Activated CD4-positive, alpha-beta memory T cell treated with anti-CD3 and anti-CD28 coated beads for 36 hours (primary cell): ENCODE measurements at places on chromosomes 6 and 20. TPM values are rescaled to one million over a fixed set of nuclear protein-coding genes. Genes with fewer than 3 reads are reported as not detected.
A peak's percentile ranks its signal among the peaks of the same experiment; 100 is the strongest.

CTCFL gene
- total RNA-seq: not detected

CRISP3 gene
- not detected for total RNA-seq

BCLAF1 gene
- total RNA-seq: 107 TPM

GABRR1 gene
- total RNA-seq: not detected

SLC4A11 gene
- total RNA-seq: 0.87 TPM

DNA sequence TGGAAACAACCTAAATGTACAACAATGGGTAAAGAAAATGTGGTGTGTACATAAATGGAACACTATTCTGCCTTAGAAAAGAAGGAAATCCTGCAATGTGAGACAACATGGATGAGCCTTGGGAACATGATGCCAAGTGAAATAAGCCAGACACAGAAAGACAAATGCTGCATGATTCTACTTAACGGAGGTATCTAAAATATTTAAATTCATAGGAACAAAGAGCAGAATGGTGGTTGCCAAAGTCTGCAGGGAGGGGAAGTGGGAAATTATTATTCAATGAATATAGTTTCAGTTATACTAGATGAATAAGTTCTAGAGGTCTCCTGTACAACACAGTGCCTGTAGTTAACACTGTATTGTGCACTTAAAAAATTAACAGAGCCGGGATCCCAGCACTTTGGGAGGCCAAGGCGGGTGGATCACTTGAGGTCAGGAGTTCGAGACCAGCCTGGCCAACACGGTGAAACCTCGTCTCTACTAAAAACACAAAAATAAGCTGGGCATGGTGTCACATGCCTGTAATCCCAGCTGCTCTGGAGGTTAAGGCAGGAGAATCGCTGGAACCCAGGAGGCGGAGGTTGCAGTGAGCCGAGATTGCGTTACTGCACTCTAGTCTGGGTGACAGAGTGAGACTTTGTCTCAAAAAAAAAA lies 71.4 kb upstream of the SNX9 start:
- no peak for DNase-seq

GRCh38 chr6:136945711-136946121 lies 23.6 kb downstream of the SLC35D3 start:
- DNase-seq: no peak

DNA sequence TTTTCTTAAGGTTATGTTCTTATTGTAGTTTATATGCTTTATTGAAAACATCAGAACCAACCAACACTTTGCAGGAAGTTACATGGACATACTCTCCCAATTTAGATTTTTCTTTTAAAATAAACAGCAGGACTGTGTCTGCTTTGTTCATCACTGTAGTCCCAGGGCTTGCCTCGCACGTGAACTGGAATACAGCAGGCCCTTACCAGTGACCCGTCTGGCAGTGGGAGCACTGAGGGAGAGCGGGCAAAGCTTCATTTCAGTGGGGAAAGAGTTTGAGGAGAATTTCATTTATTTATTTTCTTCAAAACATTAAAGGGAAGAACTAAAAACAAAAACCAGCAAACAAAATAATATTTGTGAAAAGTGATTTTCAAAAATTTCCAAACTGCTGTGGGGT lies 230.8 kb downstream of the PAX1 start:
- no peak for DNase-seq

- no peak for DNase-seq
Measured at GRCh38 chr6:14060971-14061370, 56.6 kb upstream of the CD83 start.

DNA sequence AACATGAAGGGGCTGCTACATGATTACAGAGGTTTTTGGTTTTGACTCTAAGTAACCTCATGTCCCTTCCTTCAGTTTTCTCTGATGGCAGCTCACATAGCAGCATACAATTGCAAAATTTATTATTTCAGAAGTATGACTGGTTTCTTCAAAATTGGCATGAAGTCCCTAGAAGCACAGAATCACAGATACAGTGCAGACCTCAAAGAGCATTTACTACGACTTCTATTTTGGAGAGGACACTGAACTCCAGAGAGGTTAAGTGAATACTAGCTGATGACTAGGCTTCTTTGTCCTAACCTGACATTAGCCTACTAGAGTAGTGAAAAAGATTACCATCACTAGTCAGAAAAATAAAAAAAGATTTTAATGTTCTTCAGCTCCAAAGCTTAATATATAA lies 664.3 kb downstream of the RFPL4B start:
- no peak for DNase-seq

DNA sequence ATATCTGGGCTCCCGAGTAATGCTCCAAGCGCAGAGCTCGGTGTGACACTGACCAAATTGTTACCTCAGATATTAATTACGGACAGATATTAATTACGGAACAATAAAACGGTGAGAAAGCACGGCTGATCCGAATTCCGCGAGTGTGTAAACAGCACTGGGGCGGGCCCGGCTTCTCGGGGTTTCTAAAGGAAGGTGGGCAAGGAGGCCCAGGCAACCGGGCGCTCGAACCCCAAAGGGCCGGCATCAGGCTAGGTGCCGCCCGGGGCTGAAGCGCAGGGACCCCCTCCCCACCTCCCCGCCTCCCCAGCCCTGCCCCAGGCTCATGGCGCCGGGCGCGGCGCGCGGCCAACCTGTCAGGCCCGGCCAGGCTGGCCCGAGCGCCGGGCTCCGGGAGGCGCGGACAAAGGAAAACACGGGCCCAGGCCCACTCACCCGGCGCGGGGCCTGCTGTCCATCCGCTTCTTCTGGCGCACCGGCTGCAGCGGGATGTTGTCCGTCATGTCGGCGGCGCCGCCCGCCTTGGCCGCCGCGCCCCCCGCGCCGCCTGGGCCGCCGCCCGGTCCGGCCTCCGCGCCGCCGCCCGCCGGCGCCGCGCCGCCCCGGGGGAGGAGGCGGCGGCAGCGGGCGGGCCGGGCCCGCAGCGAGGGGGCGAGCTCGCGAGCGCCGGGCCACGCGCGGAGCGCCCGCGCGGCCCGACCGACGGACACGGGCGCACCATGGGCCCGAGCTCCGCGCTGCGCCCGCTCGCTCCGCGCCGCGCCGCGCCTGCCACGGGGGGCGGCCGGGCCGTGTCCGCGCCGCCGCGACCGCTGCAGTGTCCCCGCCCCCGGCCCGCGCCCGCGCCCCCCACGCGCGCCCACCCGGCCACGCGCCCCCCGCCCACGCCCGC lies at the start of gene ATP9A:
Gene ATP9A, minus strand, starts transcription at position 524 of the 892 bp plus-strand sequence. Its CDS starts 21 bp downstream, at position 503.
- DNase-seq: no peak

DNA sequence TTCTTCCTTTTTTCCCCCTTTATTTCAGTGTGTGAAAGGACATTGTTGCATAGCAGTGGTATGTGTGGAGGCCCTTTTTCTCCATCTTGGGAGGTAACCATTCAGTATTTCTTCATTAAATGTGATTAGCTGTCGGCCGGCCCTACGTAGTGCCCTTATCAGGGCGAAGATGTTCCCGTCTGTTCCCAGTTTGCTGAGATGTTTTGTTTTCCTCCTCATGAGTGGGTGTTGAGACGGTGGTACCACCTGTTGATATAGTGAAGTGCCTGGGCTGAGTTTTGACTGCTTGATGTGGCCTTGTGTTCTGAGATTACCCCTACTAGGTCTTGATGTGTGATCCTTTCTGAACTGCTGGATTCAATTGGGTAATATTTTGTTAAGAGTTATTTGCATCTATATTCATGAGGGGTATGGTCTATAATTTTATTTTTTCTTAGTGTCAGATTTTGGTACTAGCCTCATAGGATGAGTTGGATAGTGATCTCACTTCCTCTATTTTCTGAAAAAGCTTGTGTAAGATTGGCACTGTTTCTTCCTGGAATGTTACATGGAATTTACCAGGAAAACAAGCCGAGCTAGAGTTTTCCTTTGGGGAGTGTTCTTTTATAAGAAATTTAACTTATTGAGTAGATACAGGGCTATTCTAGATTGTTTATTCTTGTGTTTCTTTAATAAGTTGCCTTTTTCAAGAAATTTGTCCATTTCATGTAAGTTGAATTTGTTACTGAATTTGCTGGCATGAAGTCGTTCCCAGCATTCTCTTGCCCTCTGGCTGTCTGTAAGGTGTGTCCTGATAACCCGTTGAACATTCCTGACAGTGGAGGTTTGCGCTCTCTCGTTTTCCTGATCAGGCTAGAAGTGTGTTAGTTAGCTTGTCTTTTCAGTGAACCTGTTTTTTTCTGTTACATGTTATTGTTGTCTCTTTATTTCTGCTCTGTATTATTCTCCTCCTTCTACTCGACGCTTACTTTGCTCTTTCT lies 4.3 kb downstream of the MTG2 start:
- DNase-seq: no peak

DNA sequence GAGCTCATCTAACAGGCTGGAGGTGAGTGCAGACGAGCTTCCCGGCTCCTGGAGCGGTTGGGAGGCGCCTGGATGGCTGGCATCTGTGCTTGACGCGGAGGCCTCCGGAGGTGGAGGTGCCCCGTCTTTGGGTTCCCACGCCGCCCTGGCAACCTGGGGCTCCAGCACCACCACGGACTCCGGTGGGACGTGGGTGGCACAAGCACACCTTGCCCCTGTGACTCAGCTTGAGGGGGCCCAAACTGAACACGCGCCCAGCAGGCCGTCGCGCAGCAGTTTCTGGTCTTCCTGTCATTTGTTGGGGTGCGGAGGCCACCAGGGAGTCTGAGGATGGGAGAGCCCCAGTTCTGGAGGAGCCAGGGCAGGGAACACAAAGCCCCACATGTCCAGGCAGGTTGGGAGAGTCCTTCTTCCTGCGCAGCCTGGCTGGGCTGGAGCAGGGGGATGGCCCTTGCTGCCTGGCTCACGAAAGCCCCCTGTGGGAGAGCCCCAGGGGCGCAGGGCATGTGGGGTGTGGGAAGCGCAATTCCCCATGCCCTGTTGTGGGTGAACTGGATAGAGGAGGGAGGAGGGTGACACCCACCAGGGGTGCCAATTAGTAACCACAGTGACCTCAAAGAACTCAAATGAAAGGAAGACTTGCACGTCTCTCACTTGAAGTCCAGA lies 1378.6 kb upstream of the DEFB115 start:
- DNase-seq: no peak

- DNase-seq: no peak
Measured at GRCh38 chr20:59152559-59153354, 10.9 kb upstream of the ZNF831 start.

DNA sequence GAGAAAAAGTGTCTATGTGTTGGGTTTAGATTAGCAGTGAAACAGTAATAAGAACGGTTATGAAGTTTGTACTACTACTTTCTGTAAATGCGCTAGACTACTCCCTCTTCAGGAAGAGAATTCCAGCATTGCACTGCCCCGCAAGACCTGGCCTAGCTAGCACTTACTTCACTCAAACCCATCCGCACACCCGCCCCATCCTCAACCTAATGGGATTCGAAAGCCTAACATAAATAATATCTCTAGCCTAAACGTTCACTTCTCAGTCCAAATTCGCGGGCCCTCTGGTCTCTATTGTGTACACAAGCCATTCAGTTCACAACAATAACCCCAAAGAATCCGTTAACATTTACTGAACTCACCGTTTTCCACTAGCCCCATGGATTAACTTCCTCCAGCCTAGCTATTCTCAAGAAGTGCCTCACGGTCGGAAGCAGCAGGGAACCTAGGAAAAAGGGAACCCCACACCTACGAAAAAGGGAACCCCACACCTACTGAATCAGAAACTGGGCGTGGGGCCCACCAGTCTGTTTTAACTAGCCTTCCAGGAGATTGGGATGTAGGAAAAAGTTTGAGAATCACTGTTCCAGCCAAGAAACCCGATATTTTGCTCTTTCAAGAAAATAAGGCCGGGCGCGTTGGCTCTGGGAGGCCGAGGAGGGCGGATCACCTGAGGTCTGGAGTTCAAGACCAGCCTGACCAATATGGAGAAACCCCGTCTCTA lies 45.4 kb upstream of the BTN3A2 start:
- DNase-seq: no peak

DNA sequence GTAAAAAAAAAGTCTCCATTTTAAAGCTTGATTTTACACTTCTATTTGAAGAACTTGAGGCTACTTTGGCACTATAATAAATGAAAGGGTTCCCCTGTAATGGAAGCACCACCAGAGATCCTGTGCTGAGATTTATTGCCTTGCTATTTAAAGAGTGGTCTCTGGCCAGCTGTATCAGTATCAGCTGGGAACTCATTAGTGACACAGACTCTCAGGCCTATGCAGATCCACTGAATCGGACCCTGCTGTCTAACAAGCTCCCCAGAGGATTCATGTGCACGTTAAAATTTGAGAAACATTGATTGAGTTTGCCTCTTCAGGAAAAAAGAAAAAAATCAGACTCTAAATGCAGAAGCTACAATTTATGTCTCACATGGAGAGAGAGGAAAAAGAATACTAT lies 299.9 kb upstream of the BMP2 start:
- no peak for DNase-seq

- DNase-seq: peak; percentile 65
Measured at GRCh38 chr6:72622094-72622940, 453 bp downstream of the KCNQ5 start.

DNA sequence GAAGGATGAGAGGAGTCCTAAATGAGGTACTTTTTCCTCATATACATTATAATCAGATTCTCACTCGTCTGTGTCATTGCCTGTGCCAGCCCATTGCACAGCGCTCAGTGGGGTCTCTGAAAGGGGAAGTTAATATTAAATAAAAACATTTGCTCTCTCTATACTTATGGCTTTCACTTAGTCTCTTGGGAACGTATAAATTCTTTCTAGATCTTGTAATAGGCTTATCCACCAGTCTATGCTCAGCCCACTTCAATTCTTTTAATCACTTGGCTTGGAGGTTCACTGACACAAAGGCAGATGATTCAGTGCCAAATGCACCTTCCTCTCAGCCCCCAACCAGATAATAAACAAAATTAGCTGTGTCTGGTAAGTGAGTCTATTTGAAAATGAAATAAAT lies 164.3 kb upstream of the OGFRL1 start:
- DNase-seq: no peak
